NCI-H187 treated with DMSO at 0.1 percent for 48 hours (cell line): ENCODE measurements at places on chromosomes 7 and 10.

- no peak for DNase-seq
Observed at GRCh38 chr10:30463944-30464451, 30.0 kb downstream of the MAP3K8 start.

- DNase-seq, result no peak
Observed at GRCh38 chr10:109912335-109913281, 10.7 kb downstream of the XPNPEP1 start.

DNA sequence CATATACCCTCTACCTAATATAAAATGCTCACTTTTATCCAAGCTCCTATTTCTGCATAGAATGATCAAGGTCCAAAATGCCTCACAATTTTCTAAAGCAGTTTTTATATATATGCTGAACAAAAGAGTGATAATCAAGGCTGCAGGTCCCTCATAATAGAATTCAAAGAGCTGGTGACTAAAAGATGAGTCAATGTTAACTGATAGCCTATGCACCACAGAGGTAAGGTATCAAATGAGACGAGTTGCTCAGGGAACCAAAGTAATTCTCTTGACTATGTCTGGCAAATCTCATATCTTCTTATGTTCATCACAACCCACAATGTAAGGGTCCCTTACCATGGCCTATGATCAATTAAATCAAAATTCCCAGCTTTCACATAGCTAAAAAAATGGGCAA lies 15.2 kb downstream of the PDZD8 start:
- no peak for DNase-seq

- no peak for DNase-seq
Observed at GRCh38 chr7:9719303-9719702, 1254.4 kb upstream of the PHF14 start.

DNA sequence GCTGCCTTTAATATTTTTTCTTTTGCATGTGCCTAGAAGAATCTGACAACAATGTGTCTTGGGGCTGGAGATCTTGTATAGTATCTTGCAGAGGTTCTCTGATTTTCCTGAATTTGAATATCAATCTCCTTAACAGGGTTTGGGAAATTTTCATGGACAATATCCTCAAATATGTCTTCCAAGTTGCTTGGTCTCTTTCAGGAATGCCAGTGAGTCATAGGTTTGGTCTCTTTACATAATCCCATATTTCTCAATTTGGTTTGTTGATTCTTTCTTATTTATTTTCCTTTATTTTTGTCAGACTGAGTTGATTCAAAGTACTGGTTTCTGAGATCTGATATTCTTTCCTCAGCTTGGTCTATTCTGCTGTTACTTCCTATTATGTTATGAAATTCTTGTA lies 208.7 kb upstream of the GLI3 start:
- no peak for DNase-seq

GRCh38 chr7:108138911-108139310 lies 8.8 kb upstream of the LAMB4 start:
- DNase-seq, result no peak
